CD4-positive, alpha-beta T cell (primary cell): ENCODE measurements at places on chromosomes 4 and X.

DNA sequence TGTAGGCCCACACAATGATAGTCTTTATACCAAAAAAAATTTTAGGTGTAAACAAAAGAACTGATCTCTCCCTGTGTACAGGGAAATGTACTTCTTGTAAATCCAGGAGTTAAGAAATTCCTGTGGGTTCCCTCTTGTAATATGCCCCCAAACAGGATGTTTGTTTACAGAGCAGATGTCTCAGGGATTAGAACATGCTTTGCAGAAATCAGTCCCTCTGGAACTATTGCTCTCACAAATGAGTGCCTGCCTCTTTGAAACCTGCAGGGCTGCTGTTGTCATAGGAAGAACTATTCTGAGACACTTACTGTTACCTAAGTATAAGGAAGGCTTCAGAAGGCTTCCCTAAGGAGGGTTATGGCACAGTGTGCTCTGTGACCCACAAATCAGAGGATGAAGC, 35.6 kb downstream of the PAK3 start:
- DNase-seq: no peak

DNA sequence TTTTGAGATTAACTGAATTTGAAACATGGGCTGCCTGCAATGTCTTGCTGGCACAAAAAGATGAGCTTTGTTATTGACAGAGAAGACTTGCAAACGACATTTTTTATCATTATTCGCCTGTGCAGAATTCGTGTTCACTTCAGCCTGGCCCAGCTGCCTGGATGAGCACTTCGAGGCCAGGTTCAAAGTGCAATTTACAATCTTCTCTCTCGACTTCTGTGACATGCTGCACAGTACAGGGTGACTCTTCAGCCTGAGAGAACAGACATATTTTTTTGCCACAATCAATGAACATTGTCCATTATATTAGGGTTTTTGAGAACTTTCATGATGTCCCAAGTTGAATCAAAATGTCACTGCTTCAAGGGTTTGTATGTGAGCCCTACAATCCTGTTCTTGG, 616.5 kb downstream of the SMARCA1 start:
- no peak for DNase-seq

DNA sequence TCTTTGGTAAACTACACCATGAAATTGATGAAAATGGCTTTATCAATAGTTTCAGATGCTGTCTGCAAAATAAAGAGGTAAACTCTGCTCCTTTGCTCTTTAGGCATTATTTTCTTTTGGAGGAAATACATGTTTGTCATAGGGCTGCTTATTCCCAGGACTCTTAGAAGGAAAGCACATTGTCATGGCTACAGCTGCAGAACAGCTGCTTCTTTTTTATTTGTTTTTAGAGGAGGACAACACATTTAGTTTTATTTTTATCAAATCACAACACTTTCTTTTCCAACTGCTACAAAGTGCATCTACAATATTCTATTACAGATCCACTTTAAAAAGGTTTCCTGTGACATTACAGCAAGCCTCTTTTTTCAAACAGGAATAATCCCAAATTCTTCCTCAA, 12.7 kb upstream of the HPF1 start:
- no peak for DNase-seq

DNA sequence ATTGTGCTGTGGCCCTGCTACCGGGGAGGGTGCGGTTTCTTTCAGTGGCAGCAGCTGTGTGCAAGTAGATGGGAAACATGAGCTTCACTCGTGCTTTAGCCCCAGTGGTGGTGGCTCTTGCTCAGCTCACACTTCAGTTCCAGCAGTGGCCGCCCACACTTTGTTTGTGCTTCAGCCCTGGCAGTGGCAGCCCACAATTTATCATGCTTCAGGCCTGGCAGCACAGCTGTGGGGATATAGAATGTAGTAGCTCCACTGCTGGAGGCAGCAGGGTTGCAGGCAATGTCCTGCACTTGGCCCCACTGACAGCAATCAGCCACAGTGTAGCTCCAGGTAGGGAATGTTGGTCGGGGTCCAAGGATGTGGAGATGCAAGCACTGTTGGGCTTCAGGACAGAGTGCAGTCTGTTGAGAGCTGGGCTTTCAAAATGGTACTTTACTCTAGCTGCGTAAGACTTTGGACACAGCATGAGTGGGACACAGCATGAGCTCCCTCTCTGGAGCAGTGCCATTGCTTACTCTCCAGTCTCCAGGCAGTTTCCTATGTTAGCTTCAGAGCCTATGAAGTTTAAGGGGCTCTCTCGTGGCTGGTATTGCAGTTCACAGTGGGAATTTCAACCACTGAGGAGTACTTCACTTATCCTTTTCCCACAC, 413.1 kb downstream of the PDGFC start:
- no peak for DNase-seq

- DNase-seq: no peak
These were observed 74.3 kb upstream of the NAP1L5 start for GRCh38 chr4:88771883-88772450.
